ENCODE measurements at places on chromosomes 6 and 20. TPM values are rescaled to one million over a fixed set of nuclear protein-coding genes. Genes with fewer than 3 reads are reported as not detected.

GRCh38 chr6:167699141-167699931 lies 127.4 kb upstream of the AFDN start:
- DNase-seq: no peak

DNA sequence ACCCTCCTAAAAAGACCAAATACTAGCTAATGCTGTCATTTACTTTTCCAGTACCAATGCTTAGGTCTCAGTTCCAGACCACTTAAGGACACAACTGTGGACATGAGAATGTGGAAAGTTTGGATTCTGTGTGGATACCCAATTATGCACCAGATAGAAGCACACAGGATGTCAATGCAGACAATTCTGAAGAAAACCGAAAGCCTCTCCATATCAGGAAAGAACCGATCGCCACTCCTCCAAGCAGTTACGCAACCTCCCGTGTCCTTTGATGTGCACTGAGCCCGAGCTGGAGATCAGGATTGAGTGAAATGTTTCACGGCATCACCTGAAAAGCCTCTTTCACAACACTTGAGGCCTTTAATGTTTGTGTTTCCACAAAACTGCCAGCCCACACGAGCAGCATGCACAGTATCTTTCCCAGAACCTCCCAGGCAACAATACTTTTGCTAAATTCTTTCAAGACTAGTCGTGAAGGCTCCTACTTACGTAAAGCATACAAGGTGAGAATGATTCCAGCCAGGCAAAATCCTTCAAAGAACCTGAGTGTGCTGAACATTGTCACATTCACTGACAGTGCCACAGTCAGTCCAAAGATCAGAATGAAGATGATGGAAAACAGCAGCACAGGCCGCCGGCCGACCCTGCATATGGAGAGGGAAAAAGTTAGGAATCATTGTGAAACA lies 47.0 kb downstream of the SLC22A23 start:
- no peak for DNase-seq

DNA sequence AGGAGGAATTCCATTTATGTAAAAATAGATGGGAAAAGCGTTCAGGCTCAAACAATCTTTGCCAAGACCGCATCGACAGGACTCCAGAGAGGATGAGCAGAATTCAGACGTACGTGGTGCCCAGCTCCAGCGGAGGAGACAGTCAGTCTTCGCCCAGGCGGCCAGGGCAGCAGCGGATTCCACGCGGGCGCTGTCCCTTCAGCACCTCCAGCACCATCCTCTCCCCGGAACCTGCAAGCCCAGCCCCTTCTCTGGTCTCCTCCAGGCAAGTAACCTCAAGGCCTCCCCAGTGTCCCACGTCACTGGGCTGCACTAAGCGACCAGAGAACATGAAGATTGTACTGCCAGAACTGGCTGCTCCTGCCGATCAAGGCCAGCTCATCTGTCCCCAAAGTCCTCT lies 2.8 kb upstream of the KCNQ2 start:
- DNase-seq: no peak

DNA sequence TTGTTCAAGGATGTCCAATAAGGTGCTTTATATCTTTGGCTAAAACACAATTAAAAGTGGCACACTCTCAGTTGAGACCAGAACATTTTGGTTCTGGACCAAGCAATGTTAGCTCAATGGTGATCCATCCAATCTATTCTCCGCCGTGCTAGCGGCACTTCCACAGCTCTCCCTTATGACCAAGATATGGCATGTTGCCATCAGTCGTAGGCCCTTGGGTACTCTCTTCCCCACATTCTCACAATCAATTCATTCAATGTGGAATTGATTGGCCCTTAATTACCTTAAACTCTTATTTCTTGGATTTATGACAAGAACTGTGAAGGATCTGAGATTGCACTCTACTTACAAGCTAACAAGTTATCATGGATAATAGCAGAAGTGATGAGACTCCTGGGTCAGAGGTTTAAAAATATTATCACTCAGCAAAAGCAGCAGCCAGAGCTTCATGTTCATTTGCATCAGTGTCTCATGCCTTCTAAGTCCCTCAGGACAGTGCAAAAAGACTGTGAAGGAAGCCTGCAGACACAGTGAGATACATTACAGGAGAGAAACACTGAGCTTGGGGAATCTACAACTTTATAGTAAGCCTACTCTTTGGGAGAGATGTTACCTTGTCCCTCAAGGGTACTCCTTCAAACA lies 80.0 kb upstream of the ARG1 start:
- DNase-seq: no peak

GRCh38 chr6:73515204-73515655 lies 5.6 kb downstream of the EEF1A1 start:
- no peak for DNase-seq

DNA sequence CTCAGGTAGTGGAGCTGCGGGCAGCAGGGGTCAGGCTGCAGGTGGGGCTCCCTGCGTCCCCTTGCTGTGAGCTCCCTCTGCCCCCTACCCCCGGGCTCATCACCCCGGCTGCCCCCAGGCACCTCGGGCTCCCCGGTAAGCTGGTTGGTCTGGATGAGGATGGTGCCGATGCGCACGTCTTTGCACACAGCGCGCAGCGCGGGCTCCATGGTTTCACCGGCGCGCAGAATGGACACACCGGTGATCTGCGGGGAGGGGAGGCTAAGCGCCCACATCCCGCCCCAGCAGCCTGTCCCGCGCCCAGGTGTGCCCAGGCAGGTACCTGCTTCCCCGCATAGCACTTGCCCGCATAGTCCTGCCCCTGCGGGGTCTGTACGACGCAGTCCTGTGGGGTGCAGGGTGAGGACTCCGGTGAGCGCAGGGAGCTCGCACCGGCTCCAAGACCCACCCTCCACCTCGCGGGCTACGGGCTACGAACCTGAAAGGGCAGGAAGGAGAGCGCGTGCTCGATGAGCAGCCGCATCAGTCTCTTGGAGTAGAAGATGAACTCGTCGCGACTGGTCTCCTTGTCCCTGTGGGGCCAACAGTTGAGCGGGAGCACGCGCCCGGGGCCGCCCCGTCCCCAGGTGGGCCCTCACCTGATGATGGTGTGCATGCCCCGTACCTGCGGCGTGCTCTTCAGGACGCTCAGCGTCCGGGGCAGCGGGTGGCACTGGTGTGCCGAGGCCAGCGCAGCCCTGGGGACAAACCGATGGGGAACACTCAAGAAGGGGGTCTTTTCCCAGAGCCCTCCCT lies 15.5 kb downstream of the UCKL1 start:
- no peak for DNase-seq

- no peak for DNase-seq
These were observed 59.2 kb downstream of the PHF20 start for GRCh38 chr20:35831029-35831428.

DNA sequence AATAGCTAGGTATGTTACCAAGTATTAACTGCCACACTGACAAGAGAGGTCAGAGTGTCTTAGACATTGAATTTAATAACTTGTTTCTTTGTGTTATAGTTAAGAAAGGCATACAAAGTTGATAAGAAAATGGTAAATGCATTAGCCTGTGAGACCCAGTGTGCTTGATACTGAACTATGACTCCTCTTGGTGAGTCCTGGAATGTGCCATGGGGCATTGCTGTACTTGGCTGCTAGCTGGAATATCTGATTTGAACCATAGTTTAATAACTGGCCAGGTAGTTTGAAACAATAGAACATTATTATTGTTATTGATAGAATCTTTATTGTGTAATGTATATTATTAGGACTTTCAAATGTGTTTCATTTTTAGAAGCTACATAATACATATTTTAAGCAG lies 70.0 kb downstream of the ZFAND3 start:
- DNase-seq: no peak

DNA sequence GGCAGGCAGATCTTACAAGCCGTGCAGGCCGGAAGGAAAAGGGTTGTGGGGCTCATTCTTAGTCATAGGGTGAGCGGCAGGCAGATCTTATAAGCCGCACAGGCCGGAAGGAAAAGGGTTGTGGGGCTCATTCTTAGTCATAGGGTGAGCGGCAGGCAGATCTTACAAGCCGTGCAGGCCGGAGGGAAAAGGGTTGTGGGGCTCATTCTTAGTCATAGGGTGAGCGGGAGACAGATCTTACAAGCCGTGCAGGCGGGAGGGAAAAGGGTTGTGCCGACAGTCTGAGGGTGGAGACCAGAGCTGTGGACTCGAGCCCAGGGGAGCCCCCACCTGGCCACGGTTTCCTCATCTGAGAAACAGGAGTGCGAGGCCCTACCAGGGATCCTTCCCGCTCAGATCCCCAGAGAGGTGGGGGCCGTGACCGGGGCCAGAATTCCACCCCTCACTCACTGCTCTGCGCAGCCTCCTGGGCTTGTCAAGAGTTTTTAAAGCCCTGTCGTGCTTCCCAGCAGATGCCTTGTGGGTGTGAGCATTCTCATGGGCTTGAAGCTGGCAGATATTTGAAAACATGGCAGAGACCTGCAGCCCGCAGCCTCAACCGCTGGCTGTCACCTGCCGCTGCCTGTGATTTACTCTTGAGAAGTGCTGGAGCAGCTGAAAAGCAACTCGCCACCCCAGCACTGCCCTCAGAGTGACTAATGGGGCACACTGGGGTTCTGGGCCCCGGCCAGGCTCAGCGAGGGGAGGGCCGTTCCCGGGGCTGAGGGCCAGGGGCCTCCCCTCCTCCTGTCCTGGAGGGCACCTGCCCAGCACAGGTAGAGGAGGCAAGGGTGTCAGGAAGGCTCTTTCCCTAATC lies 31.9 kb downstream of the NTSR1 start:
- DNase-seq: no peak

DNA sequence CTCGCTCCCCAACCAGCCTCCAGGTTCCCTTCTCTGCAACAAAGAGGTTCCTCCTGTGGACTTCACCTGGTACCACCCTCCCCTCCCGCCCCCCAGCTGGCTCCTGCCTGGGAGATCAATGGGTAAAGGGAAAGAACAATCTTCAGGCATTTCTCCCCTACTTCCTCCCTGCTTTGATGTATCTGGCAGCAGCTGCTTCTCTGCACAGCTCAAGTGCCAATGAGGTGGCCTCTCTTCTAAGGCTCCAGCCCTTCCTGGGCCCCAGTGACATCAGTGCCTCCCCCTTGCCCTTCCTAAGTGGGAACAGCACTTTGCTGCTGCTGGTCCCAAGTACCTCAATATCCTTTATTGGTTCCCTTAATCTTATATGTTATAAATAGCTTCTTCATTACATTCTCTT lies 23.5 kb downstream of the MOCS1 start:
- DNase-seq: no peak

GRCh38 chr6:150464966-150465365 lies 96.2 kb downstream of the IYD start:
- no peak for DNase-seq

DNA sequence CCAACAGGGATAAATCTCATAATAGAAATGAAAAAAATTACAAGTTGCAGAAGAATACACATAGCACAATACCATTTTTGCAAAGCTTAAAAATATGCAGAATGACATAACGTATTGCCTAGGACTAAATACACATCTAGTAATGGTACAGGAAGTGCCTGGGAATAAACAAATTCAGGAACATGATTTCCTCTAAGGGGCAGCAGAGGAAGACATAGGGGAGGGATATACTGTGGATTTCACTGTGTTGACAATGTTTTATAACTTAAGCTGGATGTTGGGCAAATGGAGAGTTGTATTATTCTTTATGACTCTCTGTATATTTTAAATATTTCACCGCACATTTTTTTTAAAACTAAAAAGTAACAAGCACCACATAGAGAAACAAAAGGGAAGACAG lies 5.6 kb upstream of the GLO1 start:
- no peak for DNase-seq

DNA sequence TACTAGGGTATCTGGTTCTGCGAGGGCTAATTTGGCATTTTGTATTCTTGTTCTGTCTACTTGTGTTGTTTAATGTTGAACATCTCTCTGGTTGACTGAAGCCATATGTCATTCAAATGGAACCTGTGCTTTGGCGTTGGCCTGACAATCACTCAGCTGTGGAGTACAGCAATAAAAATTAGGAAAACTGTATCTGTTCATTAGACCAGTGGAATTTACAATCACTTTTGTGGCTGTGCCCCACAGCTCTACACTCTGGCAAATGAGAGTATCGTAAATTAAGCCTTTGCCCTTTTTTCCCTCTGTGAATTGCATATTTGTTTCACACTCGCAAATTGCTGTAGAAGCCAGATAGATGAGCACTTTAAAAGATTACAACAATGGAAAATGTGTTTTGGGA lies 102.0 kb downstream of the ARID1B start:
- DNase-seq: no peak

GRCh38 chr6:134021396-134022122 lies 30.9 kb downstream of the SLC2A12 start:
- DNase-seq: no peak

DNA sequence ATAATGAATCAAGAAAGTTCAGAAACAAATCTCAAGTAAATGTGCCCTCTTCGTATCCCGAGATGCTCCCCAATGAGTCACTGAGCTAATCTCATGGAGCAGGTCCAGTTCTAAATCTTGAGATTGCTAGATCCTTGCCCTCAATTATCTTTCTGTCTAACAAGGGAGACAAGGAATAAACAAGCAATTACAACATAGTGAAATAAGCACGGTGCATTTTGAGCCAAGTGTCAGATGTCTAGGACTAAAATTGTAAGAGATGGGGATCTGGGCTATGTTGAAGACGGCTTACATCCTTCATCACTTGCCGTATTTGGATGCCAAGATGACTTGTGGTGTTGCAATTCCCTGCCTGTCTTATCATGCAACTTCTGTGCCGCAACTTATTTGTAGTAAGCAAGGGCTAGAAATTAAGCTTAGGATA lies 56.5 kb upstream of the ADGRF1 start:
- DNase-seq: no peak

DNA sequence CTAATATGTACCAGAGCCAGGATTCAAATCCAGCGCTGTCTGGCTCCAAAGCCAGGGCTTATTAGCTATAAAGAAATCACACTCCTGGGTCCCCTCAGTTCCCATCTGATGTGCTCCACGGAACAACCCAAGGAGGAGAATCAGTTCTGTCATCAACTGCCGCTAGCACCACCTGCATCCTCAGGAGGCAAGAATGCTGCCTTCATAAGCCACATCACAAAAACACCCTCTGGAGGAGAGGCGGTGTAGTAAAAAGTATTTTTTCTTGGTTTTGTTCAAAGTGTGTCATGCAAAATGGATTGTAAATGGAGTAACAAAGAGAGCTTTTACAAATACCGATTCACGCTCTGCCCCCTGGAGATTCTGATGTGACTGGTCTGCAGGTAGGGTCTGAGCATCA lies 57.1 kb downstream of the TNFRSF21 start:
- DNase-seq: no peak

HFE gene
- polyA plus RNA-seq: 8.3 TPM

NCR2 gene
- polyA plus RNA-seq: not detected

MDC1 gene
- polyA plus RNA-seq: 35.6 TPM

CGA gene
- polyA plus RNA-seq: not detected

BACH2 gene
- polyA plus RNA-seq: 9.1 TPM

MCHR2 gene
- polyA plus RNA-seq: not detected

EFCAB8 gene
- 0.06 TPM for polyA plus RNA-seq

RIPOR3 gene
- 6.9 TPM for polyA plus RNA-seq

All from right renal cortex interstitium (tissue), 3 donors.